Nucleus accumbens (tissue), 56 donors: ENCODE measurements at places on chromosomes 16 and 17.

DNA sequence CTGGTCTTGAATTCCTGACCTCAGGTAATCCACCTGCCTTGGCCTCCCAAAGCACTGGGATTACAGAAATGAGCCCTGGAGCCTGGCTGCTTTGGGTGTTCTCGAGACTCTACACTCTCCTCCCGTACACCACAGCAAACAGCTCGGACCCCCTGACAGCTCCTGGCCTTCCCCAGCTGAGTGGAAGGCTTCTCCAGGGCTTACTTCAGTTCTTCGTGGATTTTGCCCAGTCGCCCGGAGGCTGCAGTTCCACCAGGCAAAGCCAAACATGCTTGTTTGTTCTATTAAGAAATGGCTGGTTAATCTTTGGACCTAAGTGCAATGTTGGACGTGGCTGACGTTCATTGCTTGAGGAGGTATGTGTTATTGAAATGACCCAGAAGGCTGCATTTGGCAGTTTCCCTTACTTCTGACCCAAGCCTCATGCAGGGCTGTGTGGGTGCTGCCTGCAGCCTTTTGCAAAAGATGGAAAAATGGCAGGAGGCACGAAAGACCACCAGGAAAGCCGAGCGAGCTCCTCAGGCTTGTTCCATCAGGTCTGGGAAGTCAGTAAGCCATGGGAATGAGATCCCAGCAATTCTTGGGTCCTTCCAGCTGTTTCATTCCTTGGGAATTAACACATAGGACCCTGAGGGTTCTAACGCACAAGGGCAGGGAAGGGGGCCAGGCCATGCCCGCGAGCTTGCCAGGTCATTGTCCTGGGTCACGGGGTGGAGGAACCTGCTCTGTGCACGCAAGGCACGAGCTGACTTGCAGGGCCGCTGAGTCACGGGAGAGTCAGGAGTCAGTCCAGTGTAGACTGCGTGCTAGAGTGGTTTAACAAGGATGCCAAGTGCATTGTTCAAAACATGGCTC lies 23.9 kb upstream of the KLHDC4 start:
- DNase-seq, result no peak

DNA sequence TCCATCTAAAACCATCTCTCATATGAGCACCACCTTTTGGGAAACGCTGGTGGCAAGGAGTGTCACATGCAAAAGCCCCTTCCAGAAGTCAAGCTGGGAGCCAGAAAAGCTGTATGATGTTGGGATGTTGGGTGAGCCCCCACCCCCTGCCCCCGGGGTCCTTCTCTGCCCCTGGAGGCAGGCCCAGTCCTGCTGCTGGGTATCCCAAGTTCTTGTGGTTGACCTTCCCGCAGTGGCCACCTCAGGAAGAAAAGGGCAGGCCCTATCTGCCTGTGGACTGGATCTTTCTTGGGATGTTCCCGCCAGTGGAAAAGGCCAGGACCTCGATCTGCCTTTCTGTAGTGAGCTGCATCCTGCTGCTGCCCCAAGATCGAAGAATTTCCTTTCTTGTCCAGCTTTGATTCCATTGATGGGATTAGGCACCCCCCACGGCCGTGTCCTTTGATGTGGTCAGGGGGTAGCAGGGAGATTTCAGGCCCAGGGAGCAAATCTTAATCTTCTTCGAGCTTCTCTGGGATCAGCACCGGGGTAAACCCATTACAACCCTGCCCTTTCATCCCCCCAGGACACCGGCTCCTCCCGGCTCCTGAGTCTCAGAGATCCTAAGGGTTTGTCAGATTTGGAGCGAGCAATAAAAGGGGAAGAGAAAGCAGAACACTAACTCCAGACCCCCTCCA lies 165.6 kb downstream of the RAB11FIP4 start:
- no peak for DNase-seq

- no peak for DNase-seq
Observed at GRCh38 chr16:85607796-85608514, 5.2 kb upstream of the GSE1 start.

GRCh38 chr17:74199306-74200092 lies 4.0 kb upstream of the RPL38 start:
- DNase-seq, result no peak

DNA sequence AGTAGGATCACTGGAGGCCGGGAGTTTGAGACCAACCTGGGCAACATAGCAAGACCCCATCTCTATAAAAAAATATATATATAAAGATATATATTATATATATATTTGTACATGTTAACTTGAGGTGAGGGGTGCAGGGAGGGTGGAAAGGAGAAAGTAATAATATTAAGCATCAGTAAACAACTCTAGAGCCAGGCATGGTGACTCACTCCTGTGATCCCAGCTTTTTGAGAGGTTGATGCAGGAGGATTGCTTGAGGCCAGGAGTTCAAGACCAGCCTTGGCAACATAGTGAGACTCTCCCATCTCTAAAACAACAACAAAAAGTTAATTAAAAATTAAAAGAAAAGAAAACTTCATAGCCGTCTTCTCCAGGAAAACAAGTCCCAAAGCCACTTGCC lies 61.7 kb upstream of the SMURF2 start:
- no peak for DNase-seq

DNA sequence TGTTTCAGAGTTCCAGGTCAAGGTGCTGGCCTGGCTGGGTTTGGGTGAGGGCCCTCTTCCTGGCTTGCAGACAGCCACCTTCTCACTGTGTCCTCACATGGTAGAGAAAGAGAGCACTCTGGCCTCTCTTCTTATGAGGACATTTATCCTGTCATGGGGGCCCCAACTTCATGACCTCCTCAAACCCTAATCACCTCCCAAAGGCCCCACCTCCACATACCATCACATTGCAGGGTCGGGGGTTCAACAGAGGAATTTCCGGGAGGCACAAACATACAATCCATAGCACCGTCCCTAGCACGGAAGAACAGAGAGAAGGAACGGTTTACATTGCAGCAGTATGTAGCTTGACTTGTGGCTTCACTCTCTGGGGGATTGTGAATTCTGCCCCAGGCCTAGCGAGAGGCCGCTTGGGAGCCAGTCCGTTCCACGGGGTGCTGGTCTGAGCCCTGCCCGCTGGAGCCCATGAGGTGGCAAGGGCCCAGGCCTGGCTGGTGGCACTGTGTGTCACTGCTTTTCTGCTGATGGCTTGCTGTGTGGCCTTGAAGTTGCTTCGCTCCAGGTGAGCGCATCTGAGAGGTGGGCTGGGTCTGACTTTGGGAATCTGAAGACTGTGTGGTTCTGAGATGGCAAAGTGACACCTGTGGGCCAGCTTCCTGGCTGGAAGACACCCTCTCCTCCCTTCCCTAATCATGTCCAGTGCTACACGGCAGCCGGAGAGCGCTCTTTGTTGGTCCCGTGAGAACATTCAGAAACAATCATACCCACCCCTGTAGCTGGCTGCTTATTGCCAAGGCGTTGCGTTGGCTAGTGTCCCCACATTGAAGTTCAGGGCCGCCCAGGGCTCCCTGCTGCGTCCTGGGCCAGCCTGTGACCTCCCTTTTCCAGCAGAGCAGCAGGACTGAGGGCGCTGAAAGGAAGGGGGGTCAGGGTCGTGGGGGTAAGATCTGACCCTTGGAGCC lies 98.3 kb downstream of the CMIP start:
- no peak for DNase-seq

- DNase-seq, result no peak
Observed at GRCh38 chr16:28001642-28002041, 61.9 kb downstream of the GSG1L start.

DNA sequence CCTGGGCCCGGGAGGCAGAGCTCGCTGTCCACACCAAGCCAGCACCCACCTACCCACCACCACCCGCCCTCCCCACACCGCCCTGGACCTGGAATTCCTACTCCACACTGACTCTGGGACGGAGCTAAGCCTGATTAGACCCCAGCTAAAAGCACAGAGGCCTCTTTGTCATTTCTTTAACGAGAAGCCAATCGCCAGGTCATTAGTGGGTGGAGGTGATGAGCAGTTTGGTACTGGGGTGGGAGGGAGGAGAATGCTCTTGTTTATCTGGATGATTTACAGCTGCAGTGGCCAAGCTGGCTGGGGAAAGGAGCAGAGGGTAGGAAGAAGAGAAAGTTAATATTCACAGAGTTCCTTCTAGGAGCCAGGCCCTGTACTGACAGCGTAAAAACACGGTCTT lies 6.0 kb upstream of the BHLHA9 start:
- DNase-seq, result no peak

GRCh38 chr16:2584729-2585650 lies 47.2 kb downstream of the PDPK1 start:
- DNase-seq, result no peak

DNA sequence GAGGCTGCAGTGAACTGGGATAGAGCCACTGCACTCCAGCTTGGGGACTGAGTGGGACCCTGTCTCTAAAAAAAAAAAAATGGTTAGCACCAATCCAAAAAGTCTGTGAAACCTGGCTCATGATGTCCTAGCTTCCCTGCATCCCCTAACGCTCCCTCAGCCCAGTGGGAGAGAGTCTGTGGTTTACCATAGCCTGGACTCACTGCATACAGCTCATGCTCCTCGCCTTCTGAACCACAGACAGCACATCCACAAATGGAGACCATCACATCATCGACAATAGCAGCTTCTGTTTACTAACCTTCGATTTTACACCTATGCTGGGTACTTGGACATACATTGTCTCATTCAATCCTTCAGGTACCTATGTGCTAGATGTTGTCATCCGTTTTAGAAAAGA lies 43.6 kb downstream of the NLRC5 start:
- DNase-seq, result no peak

GRCh38 chr17:4597975-4598374 lies 13.6 kb downstream of the SMTNL2 start:
- no peak for DNase-seq

- no peak for DNase-seq
Observed at GRCh38 chr17:30433514-30433913, 43.7 kb upstream of the GOSR1 start.

DNA sequence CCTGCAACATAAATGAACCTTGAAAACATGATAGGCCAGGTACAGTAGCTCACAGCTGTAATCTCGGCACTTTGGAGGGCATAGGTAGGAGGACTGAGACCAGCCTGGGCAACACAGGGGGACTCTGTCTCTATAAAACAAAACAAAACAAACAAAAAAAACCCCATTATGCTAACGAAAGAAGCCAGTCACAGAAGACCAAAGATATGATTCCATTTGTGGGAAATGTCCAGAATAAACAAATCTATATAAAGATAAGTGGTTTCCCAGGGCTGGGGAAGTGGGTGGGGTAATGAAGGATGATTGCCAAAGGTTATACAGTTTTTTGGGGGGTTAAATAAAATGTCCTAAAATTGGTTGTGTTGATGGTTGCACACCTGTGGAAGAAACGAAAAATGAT lies 36.5 kb upstream of the SIAH1 start:
- no peak for DNase-seq

- DNase-seq, result no peak
Observed at GRCh38 chr17:79085154-79085920, 10.7 kb downstream of the ENGASE start.

- no peak for DNase-seq
Observed at GRCh38 chr16:88700636-88701482, 5.3 kb downstream of the RNF166 start.

DNA sequence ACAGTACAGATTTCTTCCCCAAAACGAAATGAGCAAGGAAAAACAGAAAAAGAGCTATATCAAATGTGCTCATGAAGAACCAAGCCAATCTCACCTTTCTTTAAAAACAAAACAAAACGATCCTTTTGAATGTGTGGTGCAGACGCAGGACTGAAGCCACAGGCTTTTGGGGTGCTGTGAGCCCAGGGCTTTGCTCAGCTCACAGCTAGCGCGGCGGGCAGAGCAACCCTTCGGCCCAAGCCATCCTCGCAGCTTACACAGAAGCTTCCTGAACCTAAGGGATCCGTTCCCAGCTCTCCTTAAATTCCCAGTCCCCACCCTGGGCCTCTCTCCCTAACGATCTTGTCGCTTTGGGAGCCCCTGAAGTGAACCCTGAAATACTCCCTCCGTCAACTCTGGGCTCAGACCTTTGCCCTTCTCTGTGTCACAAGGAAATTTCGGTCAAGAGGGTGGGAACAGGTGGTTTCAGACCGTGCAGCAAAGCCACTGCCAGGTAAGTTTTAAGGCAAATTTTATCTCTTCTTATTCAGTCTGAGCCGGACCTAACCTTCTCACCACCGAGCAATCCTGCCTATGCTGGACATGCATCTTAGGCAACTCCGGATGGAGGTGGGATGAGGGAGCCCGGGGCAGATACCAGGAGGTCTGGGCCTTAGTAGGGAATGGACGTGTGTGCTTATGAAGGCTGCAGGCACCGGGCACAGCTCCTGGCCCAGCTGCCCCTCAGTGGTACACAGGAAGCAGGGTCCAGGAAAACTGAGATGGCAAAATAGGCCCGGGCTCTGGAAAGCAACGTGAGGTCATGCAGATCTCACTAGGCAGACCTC lies 52.0 kb downstream of the COTL1 start:
- DNase-seq, result no peak
